Vagina (tissue), 2 donors: ENCODE measurements at places on chromosomes 1 and 21.
A peak's percentile ranks its signal among the peaks of the same experiment; 100 is the strongest.

DNA sequence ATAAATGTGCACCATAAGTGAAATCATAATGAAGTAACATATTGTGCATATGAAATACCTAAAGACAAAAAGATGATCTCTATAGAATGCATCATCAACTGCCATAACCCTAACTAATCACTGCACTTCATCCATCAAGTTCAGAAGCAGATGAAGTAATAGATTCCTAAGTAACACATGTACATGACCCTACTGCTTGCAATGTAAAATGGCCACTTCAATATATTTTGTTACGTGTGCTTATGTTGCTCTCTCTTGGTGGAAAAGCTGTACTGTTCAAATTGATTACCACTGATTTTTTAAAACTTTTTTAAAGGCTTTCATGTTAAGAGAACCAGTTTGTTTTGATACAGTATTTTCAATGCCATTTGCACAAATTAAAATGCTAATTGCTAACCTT, 141.8 kb downstream of the TTLL7 start:
- DNase-seq, result no peak

DNA sequence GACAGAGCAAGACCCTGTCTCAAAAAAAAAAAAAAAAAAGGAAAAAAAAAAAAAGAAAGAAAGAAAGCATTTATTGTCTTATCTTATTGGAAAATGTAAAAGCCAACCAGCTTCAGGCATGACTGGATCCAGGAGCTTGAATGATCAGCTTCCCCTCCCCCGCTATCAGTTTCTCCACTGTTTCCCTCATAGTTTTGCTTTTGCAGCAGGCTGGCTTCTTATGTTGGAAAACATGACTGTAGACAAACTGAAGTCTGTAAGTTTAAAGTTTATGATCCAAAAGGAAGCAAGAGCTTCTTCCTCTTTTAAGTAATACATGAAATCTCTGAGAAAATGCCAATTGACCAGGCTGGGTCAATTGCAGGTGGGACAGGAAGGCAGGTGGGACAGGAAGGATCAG, 52.2 kb downstream of the FHAD1 start:
- DNase-seq, result no peak

DNA sequence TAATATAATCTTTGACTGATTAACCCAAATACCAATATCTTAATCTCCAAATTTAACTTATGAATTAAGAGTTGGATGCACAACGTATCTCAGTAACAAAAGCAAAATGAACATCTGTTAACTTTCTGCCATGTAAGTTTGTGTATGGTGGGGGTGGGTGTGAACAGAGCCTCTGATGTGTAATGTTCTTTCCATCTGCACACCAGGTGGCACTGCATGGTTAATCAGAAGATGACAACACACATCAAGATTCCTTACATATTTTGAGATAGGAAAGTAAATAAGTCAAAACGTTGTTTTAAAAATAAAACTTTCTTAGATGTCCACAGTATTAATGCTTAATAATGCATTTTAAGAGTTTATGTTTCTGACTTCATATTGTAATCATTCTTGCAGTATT, 251.9 kb downstream of the DPYD start:
- DNase-seq, result no peak

- no peak for DNase-seq
Measured at GRCh38 chr1:201793306-201793925, 35.5 kb upstream of the IPO9 start.

GRCh38 chr21:15139898-15140297, 75.1 kb upstream of the NRIP1 start:
- no peak for DNase-seq

DNA sequence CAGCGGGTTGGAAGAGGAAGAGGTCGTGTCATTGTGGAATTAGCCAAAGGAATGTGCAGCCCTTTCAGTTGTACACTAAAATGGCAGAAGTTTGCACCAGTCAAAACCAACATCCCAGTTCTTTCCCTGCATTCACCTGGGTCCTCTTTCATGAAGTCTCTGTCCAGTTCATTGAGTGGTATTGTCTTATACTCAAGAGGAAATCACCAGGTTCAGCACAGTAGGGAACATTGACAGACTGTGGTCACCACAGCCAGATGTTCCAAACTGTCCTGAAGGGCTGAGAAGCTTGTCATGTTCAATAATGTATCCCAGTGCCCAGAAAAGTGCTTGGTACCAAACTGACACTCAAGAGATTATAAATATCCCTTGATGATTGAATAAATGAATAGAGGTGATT, 131.6 kb downstream of the GLUL start:
- DNase-seq, result no peak

DNA sequence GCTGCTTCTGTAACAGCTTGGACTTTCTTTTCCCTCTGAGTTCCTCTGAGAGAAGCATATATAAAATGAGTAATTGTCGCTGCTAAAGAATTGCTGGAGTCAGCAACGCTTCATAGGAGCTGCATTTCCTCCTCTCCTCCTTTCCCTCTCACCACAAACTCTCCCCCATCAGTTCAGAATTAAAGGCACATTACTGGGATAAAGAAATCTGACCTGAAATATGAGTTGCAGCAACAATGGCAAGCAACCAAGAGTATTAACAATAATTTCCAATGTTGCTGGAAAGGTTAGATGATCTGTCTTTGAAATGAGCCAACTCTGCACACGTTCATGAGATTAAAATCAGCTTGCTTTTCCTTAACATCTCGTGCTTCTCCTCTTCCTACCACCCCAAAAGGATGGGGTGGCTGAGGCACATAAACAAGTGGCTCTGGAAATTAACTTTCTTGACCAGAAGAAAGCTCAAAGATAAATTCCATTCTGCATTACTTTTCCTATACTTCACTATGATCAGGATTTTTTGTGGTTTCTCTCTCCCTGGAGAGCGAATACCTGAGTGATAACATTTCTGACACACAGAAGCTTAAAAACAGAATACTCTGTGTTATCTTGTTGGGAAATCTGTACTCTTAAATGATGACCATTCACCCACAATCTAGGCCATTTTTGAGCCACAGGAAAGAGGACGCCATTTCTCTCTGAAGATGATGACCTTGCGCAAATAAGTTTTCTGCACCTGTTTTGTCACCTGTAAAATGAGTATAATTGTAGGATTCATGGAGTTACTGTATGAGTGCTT, 90.2 kb downstream of the TGFBR3 start:
- DNase-seq, result no peak

GRCh38 chr1:84311296-84311695, 9.8 kb downstream of the SAMD13 start:
- DNase-seq, result no peak

- peak; percentile 97 for DNase-seq
Measured at GRCh38 chr1:44354840-44355581, at the start of gene ERI3. ERI3 (minus strand) TSS chr1:44355257; CDS start chr1:44355026, 231 bp downstream.

GRCh38 chr1:116333171-116334014, 39.7 kb upstream of the ATP1A1 start:
- no peak for DNase-seq

DNA sequence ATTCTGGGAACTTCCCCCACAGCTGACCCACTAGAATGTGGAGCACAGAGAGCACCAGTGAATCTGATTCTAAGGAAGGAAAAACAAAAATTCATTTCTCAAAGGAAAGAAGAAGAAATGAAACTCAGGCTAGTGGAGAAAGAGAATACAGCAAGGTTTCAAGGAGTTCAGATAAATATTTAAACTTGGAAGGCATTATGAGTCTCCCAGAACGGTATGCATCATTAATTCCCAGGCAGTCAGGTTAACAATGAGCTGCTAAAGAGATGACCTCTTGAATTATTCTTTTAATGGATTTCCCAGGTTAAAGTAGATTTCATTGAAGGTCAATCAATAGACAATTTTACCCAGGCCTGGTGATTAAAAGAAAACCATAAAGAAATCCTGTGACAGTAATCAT, 103.6 kb upstream of the KAZN start:
- no peak for DNase-seq

- no peak for DNase-seq
Measured at GRCh38 chr21:27741736-27742135, 774.8 kb upstream of the ADAMTS5 start.

DNA sequence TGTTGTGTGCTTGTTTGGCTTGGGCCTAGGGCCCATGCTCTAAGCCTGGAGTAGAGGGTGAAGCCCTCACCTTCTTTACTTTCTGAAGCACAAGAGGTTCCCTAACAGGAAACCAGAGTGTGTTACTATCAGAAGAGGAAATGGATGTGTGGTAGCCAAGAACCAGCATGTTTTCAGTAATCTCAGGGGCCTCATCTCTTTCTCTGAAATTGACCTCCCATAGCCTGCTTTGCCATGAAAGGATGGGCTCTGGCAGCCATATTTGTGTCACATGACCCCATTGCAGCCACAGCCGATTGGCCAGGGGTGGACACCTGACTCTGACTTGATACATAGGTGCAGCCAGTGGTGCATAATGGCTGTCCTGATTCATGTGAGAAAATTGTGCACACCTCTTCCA, 18.6 kb downstream of the A3GALT2 start:
- no peak for DNase-seq

- DNase-seq, result no peak
Measured at GRCh38 chr1:95076034-95076433, 3.3 kb upstream of the ALG14 start.

GRCh38 chr21:39377444-39378050, 28.7 kb upstream of the HMGN1 start:
- no peak for DNase-seq
